ENCODE measurements at places on chromosomes 2 and 18. TPM values are rescaled to one million over a fixed set of nuclear protein-coding genes. Genes with fewer than 3 reads are reported as not detected.

The RFTN2 gene
- 0.07 TPM for total RNA-seq

The SYT4 gene
- not detected for total RNA-seq

The TDRD15 gene
- not detected for total RNA-seq

DNA sequence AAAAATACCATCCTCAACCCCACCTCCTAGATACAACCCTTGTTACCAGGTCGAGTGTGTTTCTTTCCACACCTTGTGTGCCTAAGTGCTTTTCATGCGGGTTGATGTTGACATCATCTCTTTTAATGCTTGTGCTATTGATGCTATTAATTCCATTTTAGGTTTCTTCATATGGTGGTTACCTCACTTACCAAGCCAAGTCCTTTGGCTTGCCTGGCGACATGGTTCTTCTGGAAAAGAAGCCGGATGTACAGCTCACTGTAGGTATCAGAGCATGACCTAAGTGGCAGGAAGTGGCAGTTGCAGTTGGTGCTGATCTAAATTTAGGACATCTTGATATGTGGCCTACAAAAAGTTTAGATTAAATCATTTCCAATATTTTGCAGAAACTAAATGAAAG lies 149.9 kb upstream of the TTC39C start:
- no peak overlapping the region for H3K4me3 ChIP-seq
- H3K4me1 ChIP-seq = peaks cover 38% of the 10 kb centered on the region
- peaks cover 59% of the 10 kb centered on the region for H3K36me3 ChIP-seq
- no peak for DNase-seq

- DNase-seq = peak; percentile 74
- no peaks in the 10 kb centered on the region for H3K36me3 ChIP-seq
- peak overlapping the region; percentile 73 for H3K27ac ChIP-seq
- no peaks in the 10 kb centered on the region for H3K27me3 ChIP-seq
- H3K4me1 ChIP-seq = peaks cover 14% of the 10 kb centered on the region
Measured at GRCh38 chr2:123502931-123503330, 522.2 kb upstream of the CNTNAP5 start.

DNA sequence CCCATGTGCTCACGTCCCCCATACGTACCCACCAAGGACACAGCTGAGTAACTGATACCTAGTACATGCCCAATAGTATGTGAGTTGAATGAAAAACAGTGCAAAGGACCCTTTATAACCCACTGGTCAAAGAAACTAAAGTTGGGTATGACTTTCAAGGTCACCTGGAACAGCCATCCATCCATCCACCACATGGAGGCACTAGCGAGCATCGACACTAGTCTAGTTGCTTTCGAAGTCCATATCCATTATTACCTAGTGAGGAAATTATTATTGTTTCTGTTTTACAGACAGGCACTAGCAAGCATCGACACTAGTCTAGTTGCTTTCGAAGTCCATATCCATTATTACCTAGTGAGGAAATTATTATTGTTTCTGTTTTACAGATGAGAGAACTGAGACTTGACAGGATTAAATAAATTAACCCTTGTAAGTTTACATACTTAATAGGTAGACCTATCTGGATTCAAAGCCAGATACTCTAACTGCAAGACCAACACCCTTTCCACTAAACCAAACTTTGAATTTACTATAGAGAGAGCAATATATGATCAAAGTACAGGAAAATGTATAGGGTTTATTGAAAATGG lies 233.7 kb downstream of the METTL4 start:
- H3K27me3 ChIP-seq = no peaks in the 10 kb centered on the region
- no peaks in the 10 kb centered on the region for H3K36me3 ChIP-seq
- peak; percentile 79 for DNase-seq
- no peaks in the 10 kb centered on the region for H3K4me1 ChIP-seq
- no peak overlapping the region for H3K27ac ChIP-seq

- no peak overlapping the region for H3K27ac ChIP-seq
- H3K27me3 ChIP-seq = peaks cover 89% of the 10 kb centered on the region
- H3K4me1 ChIP-seq = no peaks in the 10 kb centered on the region
- peak; percentile 28 for DNase-seq
- peak overlapping the region; percentile 17 for H3K4me3 ChIP-seq
- H3K36me3 ChIP-seq = no peaks in the 10 kb centered on the region
Measured at GRCh38 chr2:56118474-56118873, 65.3 kb upstream of the CCDC85A start.

- no peaks in the 10 kb centered on the region for H3K36me3 ChIP-seq
- H3K27me3 ChIP-seq = no peaks in the 10 kb centered on the region
- no peaks in the 10 kb centered on the region for H3K4me1 ChIP-seq
- no peak overlapping the region for H3K4me3 ChIP-seq
- no peak for DNase-seq
Measured at GRCh38 chr2:142718576-142719155, 158.8 kb upstream of the KYNU start.

Measured in PC-3 (cell line).